NCI-H526 treated with DMSO at 0.1 percent for 48 hours (cell line): ENCODE measurements at places on chromosomes 5 and 9.

- no peak for DNase-seq
Measured at GRCh38 chr9:70668751-70669150, 254.3 kb upstream of the KLF9 start.

DNA sequence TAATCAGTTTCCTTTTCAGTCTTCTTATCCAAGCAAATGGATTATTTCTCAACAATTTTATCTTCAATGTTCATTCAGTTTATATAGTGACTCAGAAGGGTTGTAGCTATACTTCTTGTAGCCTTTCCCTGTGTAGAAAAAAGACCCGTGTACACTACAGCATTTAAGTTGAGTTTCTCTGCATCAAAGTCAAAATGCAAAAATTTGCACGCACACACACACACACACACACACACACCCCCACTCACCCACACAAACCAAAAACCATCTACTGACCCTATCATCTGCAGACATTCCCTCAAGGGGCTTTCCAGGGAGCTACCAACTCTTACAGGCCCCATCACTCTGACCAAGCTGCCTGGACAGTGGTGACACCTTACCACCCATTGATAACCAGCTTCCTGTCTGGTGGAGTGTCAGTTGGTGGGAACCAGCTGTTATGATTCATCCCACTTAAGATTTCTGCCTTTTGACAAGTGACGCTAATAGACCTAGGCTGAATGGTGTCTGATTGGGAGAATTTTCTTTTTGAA is 12.2 kb upstream of the ELL2 start:
- DNase-seq, result no peak

DNA sequence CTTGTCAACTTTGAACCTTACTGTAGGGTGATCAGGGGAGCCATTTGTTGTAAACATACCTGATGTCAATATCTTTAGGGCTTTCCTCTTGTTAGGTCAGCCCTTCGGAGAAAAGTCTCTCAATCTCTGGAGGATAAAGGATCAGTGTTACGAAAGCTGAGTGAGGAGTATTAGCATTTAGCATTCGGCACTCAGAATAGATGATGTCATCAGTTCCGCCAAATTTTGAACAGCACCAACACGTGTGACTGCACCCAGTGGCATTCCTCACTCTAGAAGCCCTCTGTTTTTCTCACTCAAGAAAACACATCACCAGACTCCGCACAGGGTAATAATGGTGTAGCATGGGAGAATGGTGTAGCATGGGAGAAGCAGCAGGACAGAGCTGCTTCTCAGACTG is 87.8 kb downstream of the RASEF start:
- no peak for DNase-seq

- no peak for DNase-seq
Measured at GRCh38 chr5:179114756-179115155, 54.6 kb downstream of the ZNF354C start.

DNA sequence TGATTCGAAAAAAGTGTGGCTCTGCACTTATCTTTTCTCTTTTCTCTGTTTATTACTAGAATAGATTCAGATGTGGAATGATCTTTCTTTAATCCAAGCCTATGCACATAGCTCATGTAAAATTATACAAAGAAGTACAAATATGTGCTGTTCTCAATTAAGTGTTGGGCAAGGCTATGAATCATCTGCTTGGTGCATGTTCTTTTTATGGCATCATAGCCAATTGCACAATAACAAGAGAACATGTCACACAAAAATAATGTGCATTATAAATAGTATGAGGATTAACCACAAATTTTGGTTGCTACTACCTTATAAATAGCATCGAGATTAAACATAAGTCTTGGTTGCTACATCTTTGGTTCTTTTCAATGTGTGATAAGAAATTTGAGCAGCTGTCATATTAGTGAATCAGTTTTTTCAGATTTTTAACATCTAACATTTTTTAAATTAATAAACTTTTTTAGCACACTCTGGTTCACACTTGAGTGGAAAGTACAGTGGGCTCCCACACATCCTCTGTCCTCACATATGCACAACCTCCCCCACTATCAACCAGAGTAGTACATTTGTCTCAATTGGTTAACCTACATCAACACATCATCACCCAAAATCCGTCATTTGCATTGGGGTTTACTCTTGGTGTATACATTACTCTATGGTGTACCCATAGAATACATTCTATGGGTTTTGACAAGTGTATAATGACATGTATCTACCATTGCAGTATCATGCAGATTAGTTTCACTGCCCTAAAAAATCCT is 6.8 kb upstream of the RECK start:
- no peak for DNase-seq

DNA sequence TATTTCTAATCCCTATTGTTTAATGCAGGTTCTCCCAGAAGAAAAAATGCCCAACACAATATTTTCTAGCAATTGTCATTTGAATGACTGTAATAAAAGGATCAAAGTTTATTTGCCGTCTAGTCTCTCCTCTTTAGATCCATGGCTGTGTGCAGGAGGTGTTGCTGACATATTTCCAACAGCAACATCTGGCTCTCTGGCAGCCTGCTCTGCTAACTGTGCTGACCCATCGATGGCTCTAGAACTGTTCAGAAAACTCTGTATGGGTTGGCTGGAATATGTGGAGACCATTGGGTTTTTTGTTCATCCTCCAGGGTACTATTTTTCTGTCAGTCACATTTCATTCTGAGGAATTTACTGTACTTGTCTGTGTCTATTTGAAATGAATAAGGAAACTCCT is 202.0 kb upstream of the SLC27A6 start:
- DNase-seq, result no peak

DNA sequence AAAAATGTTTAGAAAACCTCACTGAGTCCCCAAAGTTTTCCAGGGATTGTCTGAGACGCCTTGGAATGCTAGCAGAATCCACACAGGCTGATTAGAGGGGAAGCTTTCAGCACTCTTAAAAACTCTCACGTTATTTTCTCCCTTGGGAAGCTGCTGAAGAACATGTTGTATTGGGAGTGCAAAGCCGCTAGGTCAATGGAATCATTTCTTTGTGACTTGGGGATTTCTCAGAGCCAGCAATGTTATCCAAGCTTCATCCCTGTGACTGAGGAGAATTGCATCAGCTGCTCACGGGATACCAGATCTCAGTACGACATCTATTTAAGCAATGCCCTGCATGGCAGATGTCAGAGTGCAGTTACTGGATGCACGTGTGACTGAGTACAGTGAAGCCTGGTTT is 426.4 kb upstream of the MPDZ start:
- no peak for DNase-seq

- DNase-seq, result no peak
Measured at GRCh38 chr5:158832731-158833130, 267.0 kb downstream of the EBF1 start.

- no peak for DNase-seq
Measured at GRCh38 chr5:35828082-35828598, 28.6 kb upstream of the IL7R start.

- no peak for DNase-seq
Measured at GRCh38 chr5:157509587-157509986, 49.6 kb downstream of the NIPAL4 start.

- DNase-seq, result no peak
Measured at GRCh38 chr5:63831381-63831780, 130.9 kb downstream of the HTR1A start.

DNA sequence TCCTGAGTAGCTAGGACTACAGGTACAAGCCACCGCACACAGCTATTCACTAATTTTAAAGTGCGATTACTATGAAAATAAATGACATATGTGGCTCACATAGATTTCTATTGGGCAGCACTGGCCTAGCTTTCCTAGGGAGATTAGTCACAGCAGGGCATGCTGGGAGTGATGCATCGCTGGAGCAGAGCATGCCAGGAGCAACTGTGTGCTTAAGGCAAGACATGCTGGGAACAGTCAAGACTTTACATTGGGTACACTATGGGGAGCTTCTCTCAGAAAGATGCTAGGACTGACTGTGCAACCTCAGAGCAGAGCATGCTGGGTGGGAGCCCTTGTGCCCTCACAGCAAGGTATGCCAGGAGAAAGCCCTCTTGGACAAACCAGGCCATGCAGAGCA is 9.3 kb downstream of the ST6GALNAC6 start:
- DNase-seq, result no peak

- no peak for DNase-seq
Measured at GRCh38 chr9:107975426-107976010, 485.9 kb upstream of the KLF4 start.

GRCh38 chr5:148748702-148749392 is 77.6 kb upstream of the ADRB2 start:
- no peak for DNase-seq
